Stimulated activated CD8-positive, alpha-beta memory T cell treated with anti-CD3 and anti-CD28 coated beads, Interleukin-4, amount 100 ng/mL, for 1 hour (primary cell): ENCODE measurements at places on chromosomes 2 and 18.

DNA sequence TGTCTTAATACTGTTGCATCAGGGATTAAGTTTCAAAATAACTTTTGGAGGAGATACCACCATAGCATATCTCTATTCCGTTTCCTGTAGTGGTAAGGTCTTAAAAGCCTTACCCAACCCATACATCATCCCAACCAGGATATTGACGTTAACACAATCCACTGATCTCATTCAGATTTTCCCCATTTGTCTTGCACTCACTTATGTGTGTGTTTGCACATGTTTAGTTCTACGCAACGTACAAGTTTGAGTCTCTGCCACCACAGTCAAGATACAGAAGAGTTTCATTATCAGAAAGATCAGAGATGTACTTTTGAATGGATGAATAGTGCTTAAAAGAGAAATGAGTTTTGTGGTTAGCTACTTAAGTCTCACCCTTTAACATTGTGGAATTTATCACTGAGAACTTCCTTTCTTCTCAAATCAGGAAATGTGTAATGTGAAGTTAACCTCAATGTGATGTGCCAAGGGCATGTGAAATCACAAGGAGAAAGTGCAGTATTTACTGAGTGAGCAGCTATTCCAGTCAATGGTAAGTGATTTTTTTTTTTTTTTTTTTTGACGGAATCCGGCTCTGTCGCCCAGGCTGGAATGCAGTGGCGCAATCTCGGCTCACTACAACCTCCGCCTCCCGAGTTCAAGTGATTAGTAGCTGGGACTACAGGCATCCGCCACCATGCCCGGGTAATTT lies 69.2 kb upstream of the EPHA4 start:
- no peak for DNase-seq

- no peak for DNase-seq
Observed at GRCh38 chr18:74796841-74797576, 199.3 kb downstream of the ZNF407 start.

GRCh38 chr2:242040303-242040655 lies 170.8 kb downstream of the RTP5 start:
- no peak for DNase-seq

- DNase-seq: no peak
Observed at GRCh38 chr2:57434972-57435371, 611.6 kb upstream of the VRK2 start.

DNA sequence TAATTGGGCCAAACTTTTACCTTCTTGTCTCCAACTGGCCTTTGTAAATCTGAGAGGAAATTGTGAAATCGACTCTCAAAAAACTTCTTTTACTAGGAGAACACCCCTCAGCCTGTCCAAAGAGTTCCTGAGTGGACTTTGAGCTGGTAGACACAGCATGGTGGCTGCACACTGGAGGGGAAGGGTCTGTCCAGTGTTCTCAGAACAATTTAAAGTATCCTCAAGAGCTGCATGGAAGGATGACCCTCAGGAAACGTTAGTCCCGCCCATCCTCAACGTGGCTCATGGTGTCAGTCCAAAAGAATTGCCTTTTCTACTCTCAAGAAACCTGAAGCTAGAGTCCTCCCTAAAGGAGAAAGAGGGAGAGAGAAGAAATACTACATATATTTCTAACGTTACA lies 182.7 kb downstream of the EPHA4 start:
- DNase-seq: no peak

GRCh38 chr2:81528852-81529480 lies 1224.4 kb upstream of the LRRTM1 start:
- no peak for DNase-seq

GRCh38 chr18:3654442-3655253 lies 204.7 kb downstream of the TGIF1 start:
- DNase-seq: no peak

- DNase-seq: no peak
Observed at GRCh38 chr2:170851635-170852034, 34.9 kb downstream of the GAD1 start.

GRCh38 chr18:58554404-58554803 lies 74.5 kb downstream of the ALPK2 start:
- DNase-seq: no peak

DNA sequence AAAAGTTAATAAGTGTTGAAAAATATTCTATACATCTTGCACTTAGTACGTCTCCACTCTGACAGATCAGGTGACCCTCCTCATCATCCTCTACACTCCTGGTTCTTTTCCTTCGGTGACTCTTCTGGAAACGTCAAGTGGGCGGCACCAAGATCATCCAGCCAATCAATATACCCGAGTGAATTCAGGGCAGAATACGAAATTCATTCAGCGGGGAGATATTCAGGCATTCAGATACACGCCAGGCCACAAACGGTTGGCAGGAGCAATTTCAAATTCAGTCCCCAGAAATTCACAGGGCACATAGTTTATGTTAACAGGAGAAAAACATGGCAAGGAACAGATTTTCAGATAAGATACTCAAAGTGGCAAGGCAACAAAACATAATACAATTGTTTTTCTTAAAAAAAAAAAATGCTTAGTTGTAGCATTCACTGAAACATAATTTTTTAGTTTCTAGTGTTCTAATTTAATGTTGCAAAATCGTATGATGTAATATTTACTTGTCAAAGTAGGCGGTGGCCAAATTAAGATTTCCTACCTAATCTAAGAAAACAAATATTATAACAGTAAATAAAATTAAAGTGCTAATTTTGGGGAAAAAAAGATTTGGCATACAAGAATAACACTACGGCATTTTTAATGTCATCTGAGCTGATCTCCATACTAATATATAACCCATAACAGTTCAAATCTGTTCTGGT lies 4.2 kb downstream of the CLK1 start:
- DNase-seq: no peak

GRCh38 chr2:43412114-43412753 lies 183.6 kb downstream of the THADA start:
- no peak for DNase-seq

DNA sequence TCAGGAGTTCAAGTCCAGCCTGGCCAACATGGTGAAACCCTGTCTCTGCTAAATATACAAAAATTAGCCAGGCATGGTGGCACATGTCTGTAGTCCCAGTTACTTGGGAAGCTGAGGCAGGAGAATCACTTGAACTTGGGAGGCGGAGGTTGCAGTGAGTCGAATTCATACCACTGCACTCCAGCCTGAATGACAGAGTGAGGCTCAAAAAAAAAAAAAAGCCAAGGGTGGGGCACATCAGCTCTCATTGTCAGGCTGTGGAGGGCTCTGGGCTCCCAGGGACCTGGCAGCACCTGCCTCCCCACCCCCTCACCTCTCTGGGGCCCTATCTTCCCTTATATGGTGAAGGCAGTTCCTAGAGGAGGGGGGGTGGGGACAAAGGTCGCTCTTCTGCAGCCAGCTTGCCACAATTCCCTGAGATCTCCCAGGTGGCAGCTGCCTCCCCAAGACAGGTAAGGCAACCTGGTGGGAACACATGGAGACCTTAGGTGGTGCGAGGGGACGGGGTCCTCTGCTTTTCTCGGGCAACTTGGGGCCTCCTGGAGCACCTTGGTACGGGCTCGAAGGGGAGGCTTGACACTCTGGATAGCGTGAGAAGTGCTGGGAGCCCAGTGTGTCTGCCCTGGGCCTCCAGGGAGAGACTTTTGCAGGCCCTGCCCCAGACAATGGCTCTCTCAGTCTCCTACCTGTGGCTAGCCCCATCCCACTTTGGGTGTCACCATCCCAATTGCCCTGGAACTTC lies at the start of gene VIL1:
VIL1 (plus strand) TSS at position 407 of the 742 bp plus-strand sequence. CDS start 4,656 bp downstream, outside the sequence.
- no peak for DNase-seq

DNA sequence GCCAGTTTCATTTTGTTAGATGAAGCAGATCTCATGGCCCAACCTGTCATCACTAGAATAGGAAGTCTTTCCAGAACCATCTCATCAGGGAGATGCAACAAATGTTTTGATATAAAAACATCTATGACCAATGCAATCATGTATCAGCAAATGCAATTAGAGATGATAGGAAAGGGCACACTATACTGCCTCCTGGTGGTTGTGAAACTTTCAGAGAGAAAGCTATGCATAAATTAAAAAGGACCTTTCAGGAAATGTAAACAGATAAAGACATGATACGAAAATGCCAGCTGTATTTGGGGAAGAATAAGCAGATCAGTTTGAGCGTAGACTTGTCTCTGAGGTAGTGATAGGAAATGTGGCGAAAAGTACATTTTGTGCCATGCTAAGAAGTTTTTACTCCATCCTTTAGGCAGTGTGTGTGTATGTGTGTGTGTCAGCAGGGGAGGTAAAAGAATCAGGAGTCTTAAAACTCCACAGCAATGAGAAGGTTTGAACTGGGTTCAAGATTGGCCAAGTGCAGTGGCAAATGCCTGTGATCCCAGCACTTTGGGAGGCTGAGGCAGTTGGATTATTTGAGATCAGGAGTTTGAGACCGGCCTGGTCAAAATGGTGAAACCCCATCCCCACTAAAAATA lies 479.3 kb downstream of the CPS1 start:
- no peak for DNase-seq

- no peak for DNase-seq
Observed at GRCh38 chr2:11922294-11922693, 175.9 kb downstream of the LPIN1 start.

DNA sequence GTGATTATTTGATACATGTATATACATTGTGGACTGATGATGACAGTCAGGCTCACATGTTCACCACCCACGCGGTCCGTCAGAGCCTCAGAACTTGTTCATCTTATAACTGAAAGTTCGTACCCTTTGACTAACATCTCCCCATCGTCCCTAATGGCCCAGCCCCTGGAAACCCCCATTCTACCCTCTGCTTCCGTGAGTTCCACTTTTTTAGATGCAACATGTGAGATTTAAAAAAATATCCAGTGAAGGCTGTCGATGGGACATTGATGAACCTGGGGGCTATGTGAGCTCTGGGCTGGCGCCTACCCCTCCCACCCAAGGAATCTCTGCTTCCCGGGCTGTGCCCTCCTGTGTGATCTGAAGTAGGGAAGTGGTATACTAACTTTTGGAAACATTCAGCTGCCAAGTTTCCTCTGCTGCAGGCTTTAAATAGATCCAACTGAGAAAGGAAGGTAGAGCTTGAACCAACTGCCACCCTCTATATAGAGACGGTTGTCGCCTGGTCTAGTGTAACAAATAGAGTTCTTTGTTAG lies 163.8 kb downstream of the FAM210A start:
- DNase-seq: no peak

DNA sequence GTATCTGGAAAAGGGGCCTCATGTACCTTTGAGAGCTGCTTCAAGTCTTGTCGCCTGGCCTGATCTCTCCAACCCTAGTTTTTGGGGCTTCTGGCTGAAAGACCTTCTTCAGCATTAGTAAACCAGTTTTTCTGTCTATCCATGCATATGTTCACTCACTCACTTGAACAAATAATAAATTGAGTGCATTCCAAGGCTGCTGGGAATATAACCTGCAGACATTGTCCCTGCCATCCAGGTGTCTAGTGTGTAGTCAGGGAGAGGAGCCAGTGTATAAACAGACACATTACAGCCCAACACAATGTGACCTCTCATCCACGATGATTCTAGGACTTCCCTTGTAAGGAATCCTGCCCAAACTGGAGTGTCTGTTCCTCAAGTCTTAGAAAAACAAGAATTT lies 262.1 kb downstream of the PRKCE start:
- no peak for DNase-seq

- DNase-seq: no peak
Observed at GRCh38 chr2:76826691-76827090, 695.5 kb downstream of the LRRTM4 start.

- no peak for DNase-seq
Observed at GRCh38 chr2:64698177-64698643, 44.5 kb upstream of the SERTAD2 start.

GRCh38 chr18:58367425-58368140 lies 261.3 kb downstream of the ALPK2 start:
- DNase-seq: no peak

- DNase-seq: no peak
Observed at GRCh38 chr2:142716463-142717242, 160.8 kb upstream of the KYNU start.
